Right renal cortex interstitium (tissue), 3 donors: ENCODE measurements at places on chromosomes 11 and 22.

GRCh38 chr11:63445720-63446119 is 45.2 kb downstream of the PLAAT5 start:
- DNase-seq: no peak

DNA sequence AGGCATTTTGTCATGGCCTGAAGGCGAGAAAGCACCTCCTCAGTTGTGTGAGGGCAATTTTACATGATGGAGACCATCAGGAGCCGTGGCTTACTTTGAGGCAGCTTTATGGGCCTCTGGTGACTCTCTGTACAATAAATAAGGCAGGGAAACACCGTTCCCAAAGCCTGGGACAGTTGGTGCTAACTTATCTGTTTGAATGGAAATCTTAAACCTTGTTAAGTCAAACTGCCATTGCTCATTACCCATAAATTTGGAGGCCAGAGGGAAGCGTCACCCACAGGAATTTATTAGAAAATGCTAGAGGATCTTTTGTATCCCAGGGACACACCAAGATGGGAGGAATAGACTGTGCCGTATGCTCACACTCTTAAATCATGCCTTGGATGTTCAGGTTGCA is 1156.9 kb downstream of the BRD1 start:
- DNase-seq: no peak

GRCh38 chr11:66629356-66629755 is 9.1 kb upstream of the RBM4 start:
- DNase-seq: no peak

DNA sequence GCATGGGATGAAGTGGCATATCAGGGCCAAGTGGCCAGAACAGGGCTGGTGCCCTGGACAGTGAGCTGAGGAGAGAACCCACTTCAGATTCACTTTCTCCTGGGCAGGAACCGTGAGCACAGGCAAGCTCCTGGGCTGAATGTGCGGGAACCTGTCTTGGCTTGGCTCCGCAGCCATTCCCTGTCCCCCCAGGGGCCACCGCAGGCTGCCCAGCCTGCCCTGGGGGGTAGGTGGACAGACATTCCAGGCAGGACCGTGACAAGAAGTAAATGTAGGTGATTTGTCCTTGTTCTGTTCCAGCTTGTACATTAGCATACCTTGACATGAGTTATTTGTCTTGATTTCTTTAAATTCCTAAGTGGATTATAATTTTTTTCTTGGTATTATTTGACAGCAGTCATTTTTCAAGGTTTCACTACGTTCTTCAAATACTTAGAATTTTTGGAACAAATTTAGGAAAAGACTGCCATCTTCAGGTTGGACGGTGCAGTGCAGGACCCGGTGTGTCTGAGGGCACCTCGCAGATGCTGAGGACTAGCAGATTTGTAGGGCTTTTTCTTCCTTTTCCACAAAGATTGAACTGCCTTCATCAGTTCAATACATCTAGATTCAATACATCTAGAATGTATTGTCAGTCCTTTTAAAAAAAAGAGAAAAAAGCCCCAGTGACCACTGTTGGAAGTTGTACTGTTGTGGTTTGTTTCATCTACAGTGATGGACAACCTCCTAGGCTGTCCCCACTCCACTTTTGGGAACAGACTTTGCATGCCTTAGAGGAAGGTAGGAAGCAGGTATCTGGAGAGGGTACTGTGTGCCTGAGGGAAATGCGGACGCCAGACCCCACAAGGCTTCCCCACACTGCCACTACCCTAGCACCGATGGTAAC is 115.1 kb upstream of the RASSF10 start:
- DNase-seq: peak; percentile 29

DNA sequence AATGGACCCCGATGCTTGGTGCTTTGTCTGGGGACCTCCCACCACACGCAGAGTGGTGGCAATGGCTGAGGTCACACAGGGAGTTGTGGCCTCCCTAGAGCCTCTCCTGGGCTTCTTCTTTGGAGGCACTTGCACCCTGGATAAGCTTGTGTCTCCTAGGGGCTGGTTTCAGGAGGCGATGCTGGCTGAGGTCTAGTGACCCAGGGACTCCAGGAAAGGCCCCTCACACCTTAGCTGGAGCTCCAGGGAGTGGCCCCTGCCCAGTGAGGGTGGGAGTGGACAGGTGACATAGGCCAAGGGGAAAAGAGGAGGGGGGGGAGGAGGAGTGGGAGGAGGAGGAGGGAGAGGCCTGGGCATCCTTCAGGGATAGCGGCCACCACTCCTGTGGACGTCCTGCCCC is 810 bp downstream of the IGLL1 start:
- no peak for DNase-seq

GRCh38 chr22:17285656-17286055 is 66.4 kb upstream of the ADA2 start:
- DNase-seq: no peak

GRCh38 chr22:22085702-22086500 is 103.3 kb upstream of the TOP3B start:
- DNase-seq: no peak

- no peak for DNase-seq
Measured at GRCh38 chr11:10032935-10033334, 261.1 kb downstream of the SBF2 start.

GRCh38 chr11:92416971-92417725 is 192.5 kb downstream of the FAT3 start:
- DNase-seq: no peak

DNA sequence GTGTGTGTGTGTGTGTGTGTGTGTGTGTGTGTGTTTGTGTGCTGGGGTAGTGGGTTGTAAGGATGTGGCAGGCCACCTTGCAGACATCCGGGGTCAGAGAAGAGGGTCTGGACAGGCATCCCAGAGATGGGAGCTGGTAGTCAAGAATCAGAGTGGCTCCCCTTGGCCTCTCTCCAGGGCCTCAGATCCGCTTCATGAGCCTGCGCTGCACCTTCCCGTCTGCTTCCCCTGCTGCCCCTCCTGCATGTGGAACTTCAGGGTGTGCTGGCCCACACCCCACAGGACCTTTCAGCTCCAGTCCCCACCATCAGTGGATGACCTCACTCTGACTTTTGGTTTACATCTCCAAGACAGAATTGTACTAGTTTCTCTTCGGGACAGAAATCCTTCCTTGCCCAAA is 31.2 kb downstream of the TREH start:
- no peak for DNase-seq

DNA sequence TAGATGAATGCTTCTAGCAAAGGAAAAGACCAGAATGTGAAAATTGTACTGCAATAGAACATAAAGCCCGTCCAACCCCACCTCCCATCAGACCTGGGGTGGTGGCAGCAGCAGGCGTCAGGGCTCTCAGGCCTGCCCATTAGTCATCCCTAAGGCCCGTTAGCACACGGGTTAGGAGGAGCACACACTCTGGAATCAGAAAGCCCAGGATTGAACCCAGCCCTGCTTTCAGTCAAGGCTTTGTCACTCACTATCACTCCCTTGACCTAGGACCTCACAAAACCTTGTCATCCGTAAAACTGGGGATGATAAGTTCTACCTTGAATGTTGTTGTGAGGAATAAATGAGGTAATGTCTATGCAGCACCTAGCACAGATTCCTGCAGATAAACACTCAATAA is 26.9 kb downstream of the MICAL3 start:
- DNase-seq: no peak

DNA sequence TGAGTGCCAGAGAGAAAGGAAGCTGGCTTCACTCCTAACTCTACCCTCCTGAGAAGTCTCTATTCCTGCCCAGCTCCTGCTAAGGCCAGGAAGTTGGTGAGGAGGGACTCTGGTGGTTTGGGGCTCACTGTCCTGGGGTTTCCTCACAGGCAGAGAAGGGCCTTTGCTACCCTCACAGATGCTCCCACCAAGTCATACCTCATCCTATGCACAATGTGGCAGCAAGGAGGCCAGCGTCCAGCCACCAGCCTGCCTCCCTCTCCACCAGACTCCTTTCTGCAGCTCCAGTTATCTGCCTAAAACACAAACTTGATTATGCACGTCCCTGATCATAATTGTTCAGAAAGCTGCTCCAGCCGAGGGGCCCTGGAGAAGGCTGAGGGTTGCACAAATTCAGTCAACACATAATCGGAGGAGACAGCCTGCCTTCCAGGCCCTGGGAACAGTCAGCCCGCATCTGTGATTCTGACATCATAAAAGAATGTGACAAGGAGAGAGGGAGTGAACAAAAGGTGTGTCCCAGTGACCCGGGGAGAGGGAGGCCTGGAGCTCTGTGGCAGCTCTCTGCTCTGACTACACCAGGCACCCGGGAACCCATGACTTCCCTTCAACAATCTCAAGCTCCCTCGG is 28.8 kb downstream of the DKK3 start:
- no peak for DNase-seq

- no peak for DNase-seq
Measured at GRCh38 chr22:17706947-17707346, 67.3 kb downstream of the BID start.

DNA sequence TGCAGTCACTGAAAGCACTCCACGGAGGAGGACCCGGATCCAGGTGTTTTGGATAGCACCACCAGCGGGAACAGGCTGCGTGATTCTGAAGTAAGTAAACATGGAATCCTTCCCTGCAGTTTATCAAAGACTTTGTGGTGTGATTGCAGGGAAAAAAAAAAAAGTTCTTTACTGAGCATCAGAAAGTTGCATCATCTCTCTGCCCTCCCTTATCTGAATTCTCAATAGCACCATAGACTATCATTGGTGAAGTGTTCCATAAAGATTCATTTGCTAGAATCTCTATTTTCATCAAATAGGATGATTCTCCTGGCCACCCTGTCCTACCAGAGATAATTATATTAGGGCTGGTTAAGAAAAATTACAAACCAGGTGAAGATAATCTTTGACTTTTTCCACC is 79.0 kb downstream of the SPON1 start:
- no peak for DNase-seq

GRCh38 chr11:45662096-45662664 is 3.2 kb downstream of the CHST1 start:
- DNase-seq: no peak

DNA sequence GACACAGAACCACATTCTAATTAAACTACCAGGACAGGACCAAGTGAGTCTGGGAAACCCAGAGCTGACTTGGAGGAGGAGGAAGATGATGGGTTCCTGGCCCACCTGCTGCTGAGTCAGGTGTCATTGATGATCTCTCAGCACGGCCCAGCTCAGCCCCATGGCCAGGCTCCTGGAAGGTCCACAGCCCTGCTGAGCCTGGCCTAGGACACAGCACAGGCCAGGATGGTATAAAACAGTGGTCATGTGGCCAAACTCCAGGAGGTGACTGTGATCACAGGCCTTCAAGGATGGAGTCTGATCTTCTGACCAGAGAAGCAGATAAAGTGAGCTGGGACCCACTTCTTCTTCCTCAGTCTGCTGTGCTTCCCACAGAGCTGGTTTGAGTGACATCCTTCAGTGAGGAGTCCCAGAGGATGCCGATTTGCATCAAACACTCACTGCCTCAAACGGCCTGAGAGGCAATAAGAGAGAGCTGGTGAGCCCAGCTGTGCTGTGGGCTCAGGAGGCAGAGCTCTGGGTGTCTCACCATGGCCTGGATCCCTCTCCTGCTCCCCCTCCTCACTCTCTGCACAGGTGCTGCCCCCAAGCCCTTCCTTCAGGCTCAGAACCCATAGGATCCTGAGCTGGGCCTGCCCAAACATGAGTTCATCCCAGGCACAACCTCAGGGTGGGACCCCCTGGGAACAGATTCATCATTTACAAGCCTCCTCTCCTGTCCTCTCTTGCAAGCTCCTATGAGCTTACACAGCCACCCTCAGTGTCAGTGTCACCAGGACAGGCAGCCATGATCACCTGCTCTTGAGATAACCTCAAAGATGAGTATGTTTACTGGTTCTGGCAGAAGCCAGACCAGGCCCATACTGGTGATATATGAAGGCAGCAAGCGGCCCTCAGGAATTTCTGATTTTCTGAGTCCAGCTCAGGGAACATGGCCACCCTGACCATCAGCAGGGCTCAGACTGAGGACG is 37.7 kb upstream of the IGLL5 start:
- no peak for DNase-seq

DNA sequence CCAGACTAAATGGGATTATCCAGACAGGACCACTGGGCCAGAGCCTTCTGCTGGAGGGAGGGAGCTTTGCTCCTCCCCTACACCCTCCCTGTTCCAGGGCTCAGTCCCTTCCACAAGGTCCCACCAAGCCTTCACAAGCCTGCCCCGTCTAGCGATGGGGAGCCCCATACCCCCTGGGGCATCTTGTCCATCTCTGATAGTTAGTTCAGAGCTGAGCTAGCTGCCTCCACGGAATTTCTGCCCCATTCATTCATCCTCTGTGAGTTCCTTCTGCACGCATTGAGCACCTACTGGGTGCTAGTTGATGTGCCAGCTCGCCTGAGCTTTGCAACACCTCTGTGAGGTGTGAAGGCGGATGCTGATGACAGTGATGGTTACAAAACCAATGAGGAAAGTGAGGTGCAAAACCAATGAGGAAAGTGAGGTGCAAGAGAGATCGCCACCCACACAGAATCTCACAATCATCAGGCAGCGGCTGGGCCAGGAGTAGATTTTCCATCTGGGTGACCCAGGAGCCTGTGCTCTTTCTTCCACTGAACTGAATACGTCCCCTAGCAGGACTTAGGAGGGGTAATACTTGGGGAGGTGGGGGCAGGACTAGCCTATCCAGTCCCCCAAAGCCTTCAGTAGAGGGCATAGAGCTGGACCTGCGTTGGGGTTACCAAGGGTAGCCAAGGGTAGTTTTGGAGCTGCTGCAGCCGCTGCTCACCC is 21.5 kb upstream of the CBX7 start:
- no peak for DNase-seq

- no peak for DNase-seq
Measured at GRCh38 chr11:89490602-89490980, 584 bp downstream of the NOX4 start.

GRCh38 chr11:58629857-58630256 is 7.4 kb downstream of the CNTF start:
- DNase-seq: no peak

DNA sequence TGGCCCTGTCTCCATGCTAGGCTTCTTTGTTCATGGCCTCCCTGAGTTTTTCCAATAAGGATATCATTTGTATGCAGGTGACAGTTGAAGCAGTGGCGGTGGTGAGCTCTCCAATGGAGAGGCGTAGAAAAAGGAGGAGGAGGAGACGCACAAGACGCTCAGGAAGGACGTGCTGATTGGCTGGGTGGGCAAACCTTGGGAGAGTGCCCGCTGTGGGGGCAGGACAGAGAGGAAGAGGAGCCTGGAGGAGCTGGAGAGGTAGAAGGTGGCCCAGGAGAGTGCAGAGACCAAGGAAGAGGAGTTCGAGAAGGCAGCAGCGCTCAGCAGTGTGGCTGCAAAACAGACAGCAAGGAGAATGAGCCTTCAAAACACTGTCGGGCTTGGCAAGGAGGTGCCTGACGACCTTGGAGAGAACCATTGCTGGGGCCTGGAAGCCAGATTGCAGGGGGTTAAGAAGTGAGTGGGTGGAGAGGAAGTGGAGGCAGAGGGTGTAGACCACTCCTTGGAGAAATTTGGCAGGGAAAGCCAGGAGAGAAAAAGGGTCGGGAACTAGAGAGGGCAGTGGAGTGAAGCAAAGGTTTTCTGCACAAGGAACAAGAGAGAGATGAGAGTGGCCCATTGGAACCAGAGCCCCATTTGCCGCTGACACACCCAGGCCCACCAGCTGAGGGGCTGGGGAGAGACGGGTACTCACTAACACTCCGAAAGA is 7.5 kb downstream of the CLCF1 start:
- DNase-seq: no peak
